ENCODE measurements at places on chromosomes 13 and 19. TPM values are rescaled to one million over a fixed set of nuclear protein-coding genes. Genes with fewer than 3 reads are reported as not detected.

The CD70 gene
- 24.6 TPM for total RNA-seq

The LRP3 gene
- 0.31 TPM for total RNA-seq

The ACTL9 gene
- not detected for total RNA-seq

The LCP1 gene
- 1,019 TPM for total RNA-seq

DNA sequence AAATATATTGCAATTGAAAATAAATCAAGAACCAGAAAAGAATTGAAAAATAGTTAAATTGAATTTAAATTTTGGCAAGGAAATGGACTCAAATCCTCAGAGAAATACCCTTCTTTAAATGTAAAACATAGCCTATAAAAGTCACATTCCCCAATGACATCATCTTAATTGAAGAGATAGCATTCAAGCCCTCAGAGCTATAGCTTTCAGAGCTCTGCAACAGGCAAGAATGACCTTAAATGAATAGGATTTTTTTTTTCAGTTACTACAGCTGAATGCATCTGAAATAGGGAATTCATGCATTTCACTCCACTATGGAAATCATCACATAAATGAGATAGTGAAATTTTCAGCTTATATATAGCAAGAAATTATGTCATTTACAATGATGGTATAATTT is 1049.0 kb downstream of the OLFM4 start:
- no peaks in the 10 kb centered on the region for H3K4me1 ChIP-seq
- no peak overlapping the region for H3K4me3 ChIP-seq
- H3K36me3 ChIP-seq: no peaks in the 10 kb centered on the region
- no peak for DNase-seq

- H3K4me3 ChIP-seq: no peak overlapping the region
- no peak for DNase-seq
- H3K27me3 ChIP-seq: no peaks in the 10 kb centered on the region
- H3K27ac ChIP-seq: no peak overlapping the region
Measured at GRCh38 chr19:548886-549830, 5.3 kb downstream of the GZMM start.

GRCh38 chr13:97002581-97002980 is 8.3 kb upstream of the OXGR1 start:
- no peak overlapping the region for H3K27ac ChIP-seq
- peaks cover 26% of the 10 kb centered on the region for H3K27me3 ChIP-seq
- no peaks in the 10 kb centered on the region for H3K4me1 ChIP-seq
- DNase-seq: no peak

GRCh38 chr13:39881887-39882286 is 226.4 kb downstream of the COG6 start:
- peaks cover 10% of the 10 kb centered on the region for H3K36me3 ChIP-seq
- no peak overlapping the region for H3K27ac ChIP-seq
- H3K4me1 ChIP-seq: no peaks in the 10 kb centered on the region
- H3K27me3 ChIP-seq: peaks cover 2% of the 10 kb centered on the region
- no peak for DNase-seq
- H3K4me3 ChIP-seq: no peak overlapping the region

- H3K27me3 ChIP-seq: no peaks in the 10 kb centered on the region
- H3K4me1 ChIP-seq: peaks cover 29% of the 10 kb centered on the region
- H3K27ac ChIP-seq: peak overlapping the region; percentile 97
- peak overlapping the region; percentile 95 for H3K4me3 ChIP-seq
Measured at GRCh38 chr19:17404015-17404414, 1.4 kb downstream of the BST2 start.

DNA sequence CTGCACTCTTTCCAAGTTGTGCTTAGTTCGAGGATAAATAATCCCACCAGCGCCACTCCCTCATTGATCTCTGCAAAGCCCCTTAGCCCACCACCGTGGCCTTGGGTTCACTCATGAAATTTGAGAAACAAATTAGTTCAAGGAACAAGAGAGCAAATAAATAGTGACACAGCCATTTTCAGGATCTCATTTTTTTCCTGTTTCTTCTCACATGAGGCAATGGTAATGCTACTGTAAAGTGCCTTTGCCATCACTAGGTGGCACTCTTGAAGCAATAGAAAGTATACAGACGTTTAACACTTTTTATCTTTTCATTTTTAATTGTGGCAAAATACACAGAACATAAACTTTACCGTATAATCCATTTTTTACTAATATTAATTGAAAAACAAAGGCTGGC is 76.8 kb upstream of the ZNF835 start:
- H3K36me3 ChIP-seq: peaks cover 6% of the 10 kb centered on the region
- DNase-seq: peak; percentile 4
- no peaks in the 10 kb centered on the region for H3K27me3 ChIP-seq
- no peak overlapping the region for H3K27ac ChIP-seq
- no peak overlapping the region for H3K4me3 ChIP-seq

DNA sequence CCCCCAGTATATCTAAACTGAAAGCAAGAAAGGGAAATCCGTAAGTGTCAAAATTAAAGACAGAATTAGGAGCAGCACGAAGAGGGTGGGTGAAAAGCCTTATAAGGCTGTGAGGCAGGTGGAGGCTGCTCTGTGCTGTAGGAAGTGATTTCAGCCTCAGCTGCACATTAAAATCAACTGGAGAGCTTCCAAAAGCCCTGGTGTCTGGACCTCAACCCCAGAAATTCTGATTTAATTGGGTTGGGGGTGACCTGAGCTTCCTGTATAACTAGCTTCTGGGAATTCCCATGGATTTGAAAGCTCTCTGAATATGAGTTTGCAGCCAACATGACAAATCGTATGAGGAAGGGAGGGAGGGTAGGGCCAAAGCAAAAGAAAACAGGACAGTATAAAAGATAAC is 242.4 kb upstream of the TMTC4 start:
- H3K36me3 ChIP-seq: no peaks in the 10 kb centered on the region
- no peak for DNase-seq
- H3K27me3 ChIP-seq: peaks cover 20% of the 10 kb centered on the region
- H3K4me3 ChIP-seq: no peak overlapping the region

DNA sequence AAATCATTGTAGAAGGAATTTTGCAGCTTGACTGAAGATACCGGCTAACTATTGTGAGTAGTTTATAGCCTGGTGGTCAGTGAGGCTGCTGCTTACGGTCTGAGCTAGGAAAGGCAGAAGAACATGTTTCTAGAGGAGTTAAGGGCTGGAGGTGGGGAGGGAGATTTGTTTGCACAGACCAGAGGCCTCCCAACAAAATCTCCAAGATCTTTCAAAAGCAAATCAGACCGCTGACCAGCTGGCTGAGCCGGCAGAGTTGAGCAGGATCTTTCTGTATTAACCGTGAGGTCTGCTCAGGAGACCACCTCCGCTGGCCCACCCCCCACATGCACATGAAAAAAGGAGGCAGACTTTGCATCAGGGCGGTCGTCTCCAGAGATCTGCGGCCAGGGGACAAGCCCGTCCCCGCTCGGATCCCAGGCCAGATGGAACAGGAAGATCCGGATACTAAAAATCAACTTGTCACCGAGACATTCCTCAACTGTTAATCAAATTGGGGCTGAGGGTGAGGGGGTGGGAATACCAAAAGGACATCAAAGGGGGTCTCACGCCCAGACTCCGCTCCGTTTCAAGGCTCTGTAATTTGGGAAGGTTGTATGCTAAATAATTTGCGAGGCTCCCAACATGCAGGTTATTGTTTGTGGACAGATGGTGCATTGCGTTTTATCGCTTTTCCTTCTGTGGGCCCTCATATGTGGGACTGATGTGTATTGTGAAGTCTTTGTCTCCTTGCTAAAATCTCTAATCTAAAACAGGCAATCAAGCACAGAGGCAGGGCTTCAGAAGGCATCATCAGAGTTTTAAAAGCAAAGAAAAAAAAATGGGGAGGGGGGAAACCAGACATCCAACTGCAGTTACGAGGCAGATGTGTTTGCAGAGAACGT is 319.0 kb downstream of the ZNF536 start:
- H3K27ac ChIP-seq: no peak overlapping the region
- no peaks in the 10 kb centered on the region for H3K4me1 ChIP-seq
- no peak overlapping the region for H3K4me3 ChIP-seq
- no peak for DNase-seq

- no peaks in the 10 kb centered on the region for H3K36me3 ChIP-seq
- no peaks in the 10 kb centered on the region for H3K27me3 ChIP-seq
- H3K27ac ChIP-seq: no peak overlapping the region
Measured at GRCh38 chr13:103354171-103354570, 288.0 kb upstream of the SLC10A2 start.

- no peak for DNase-seq
- peak overlapping the region; percentile 99 for H3K4me3 ChIP-seq
- peak overlapping the region; percentile 92 for H3K27ac ChIP-seq
Measured at GRCh38 chr13:40985381-40986100, 33.6 kb downstream of the ELF1 start.

DNA sequence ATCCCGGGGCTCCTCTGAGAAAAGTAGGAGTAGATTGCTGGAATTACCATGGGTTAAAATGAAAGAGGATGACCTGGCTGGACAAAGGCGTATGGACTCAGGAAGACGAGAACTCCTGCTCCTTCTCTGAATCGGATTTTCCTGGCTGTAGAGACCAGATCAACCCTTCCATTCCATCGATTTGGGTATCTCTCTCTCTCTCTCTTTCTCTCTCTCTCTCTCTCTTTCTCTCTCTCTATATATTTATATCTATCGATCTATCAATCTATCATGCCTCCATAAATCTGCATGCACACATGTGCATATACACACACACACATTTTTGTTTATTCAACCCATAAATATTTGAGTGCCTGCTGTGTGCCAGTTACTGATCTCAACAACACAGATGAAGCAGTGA is 234.9 kb downstream of the LMO7 start:
- no peaks in the 10 kb centered on the region for H3K36me3 ChIP-seq
- no peak for DNase-seq
- no peak overlapping the region for H3K4me3 ChIP-seq
- no peak overlapping the region for H3K27ac ChIP-seq
- peaks cover 1% of the 10 kb centered on the region for H3K27me3 ChIP-seq

GRCh38 chr13:113548171-113548641 is 36.3 kb upstream of the TFDP1 start:
- no peaks in the 10 kb centered on the region for H3K27me3 ChIP-seq
- H3K36me3 ChIP-seq: peaks cover 4% of the 10 kb centered on the region
- H3K4me1 ChIP-seq: peaks cover 5% of the 10 kb centered on the region
- no peak for DNase-seq

- no peak overlapping the region for H3K27ac ChIP-seq
- DNase-seq: no peak
- H3K4me1 ChIP-seq: no peaks in the 10 kb centered on the region
- no peaks in the 10 kb centered on the region for H3K36me3 ChIP-seq
- peaks cover 7% of the 10 kb centered on the region for H3K27me3 ChIP-seq
Measured at GRCh38 chr13:102536695-102537485, 59.9 kb upstream of the TPP2 start.

All from activated CD8-positive, alpha-beta T cell treated with anti-CD3 and anti-CD28 coated beads for 36 hours (primary cell).